Smooth muscle cell of the umbilical artery (primary cell): ENCODE measurements at places on chromosomes 2 and 18. TPM values are rescaled to one million over a fixed set of nuclear protein-coding genes. Genes with fewer than 3 reads are reported as not detected.

MAPK4 gene
- total RNA-seq = not detected in 2 replicates

TXNDC2 gene
- total RNA-seq = 0.05 TPM in 1 of 2 replicates, not detected in the other

ATP6V1B1 gene
- 0.89 and 1.8 TPM in 2 replicates for total RNA-seq

TEKT4 gene
- not detected in 2 replicates for total RNA-seq

SNED1 gene
- 0.14 and 0.30 TPM in 2 replicates for total RNA-seq

ONECUT2 gene
- under 0.01 and 0.05 TPM in 2 replicates for total RNA-seq

AAK1 gene
- total RNA-seq = 36.5 and 59.6 TPM in 2 replicates

NXPH2 gene
- 0.42 TPM in 1 of 2 replicates, not detected in the other for total RNA-seq

ACTG2 gene
- total RNA-seq = 94.1 and 175 TPM in 2 replicates

OSGEPL1 gene
- total RNA-seq = 9.9 and 11.3 TPM in 2 replicates

DBI gene
- 71.5 and 80.2 TPM in 2 replicates for total RNA-seq

FSHR gene
- total RNA-seq = not detected in 2 replicates

DYNC1I2 gene
- total RNA-seq = 108 and 173 TPM in 2 replicates

DNAJC5G gene
- not detected in 2 replicates for total RNA-seq

CABYR gene
- 4.5 and 5.8 TPM in 2 replicates for total RNA-seq

OR6B2 gene
- total RNA-seq = not detected in 2 replicates

GCG gene
- not detected in 2 replicates for total RNA-seq
